ENCODE measurements at places on chromosomes 3 and 15.

- DNase-seq = no peak
These were observed 54.1 kb downstream of the SLC7A14 start for GRCh38 chr3:170531657-170532335.

DNA sequence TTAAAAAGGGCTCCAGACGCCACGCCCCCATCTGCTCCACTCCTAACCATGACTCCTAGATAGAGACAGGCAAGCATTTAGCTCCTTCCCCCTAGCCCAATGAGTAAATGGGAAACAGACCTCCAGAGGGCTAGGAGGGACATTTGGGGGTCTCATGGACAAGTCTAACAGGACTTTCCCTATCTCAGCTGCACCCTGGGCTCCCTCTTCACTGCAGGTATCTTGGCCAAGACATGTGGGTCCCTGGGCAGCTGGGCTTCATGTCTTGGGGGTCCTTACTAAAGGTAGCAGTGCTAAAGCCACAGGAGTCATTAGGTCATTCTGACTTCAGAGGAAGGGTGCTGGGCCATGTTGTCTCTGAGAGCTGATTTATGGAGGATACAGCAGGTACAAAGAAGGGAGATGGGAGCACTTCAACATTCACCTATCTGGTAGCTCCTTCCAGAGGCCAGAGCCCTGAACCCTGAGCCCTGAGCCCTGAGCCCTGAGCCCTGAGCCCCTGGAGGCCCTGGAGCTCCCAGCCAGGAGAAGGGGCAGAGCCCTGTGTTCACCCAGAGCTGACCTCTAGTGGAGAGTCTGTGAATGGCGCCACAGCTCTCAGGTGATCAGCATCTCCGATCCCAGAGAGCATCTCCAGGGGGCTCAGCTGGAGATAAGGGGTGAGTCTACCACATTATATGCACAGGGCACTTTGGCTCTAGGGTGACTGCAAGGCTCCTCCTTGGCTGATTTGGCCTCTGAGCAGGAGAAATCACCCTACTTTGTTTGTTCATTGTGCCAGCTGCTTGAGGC, 40.1 kb upstream of the EPHB1 start:
- DNase-seq = no peak

GRCh38 chr3:194251461-194251860, 99.7 kb downstream of the CPN2 start:
- no peak for DNase-seq

GRCh38 chr15:79432345-79433275, 474 bp downstream of the MINAR1 start:
- DNase-seq = no peak

DNA sequence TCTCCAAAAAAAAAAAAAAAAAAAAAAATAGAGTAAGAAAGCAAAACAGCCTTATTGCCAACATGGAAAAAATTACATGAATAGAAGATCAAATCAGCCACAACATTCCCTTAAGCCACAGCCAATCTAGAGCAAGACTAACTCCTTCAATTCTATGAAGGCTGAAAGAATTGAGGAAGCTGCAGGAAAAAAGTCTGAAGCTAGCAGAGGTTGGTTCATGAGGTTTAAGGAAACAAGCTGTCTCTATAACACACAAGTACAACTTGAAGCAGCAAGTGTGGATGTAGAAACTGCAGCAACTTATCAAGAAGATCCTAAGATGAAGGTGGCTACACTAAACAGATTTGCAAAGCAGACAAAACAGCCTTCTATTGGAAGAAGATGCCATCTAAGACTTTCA, 9.3 kb downstream of the PARL start:
- DNase-seq = no peak

DNA sequence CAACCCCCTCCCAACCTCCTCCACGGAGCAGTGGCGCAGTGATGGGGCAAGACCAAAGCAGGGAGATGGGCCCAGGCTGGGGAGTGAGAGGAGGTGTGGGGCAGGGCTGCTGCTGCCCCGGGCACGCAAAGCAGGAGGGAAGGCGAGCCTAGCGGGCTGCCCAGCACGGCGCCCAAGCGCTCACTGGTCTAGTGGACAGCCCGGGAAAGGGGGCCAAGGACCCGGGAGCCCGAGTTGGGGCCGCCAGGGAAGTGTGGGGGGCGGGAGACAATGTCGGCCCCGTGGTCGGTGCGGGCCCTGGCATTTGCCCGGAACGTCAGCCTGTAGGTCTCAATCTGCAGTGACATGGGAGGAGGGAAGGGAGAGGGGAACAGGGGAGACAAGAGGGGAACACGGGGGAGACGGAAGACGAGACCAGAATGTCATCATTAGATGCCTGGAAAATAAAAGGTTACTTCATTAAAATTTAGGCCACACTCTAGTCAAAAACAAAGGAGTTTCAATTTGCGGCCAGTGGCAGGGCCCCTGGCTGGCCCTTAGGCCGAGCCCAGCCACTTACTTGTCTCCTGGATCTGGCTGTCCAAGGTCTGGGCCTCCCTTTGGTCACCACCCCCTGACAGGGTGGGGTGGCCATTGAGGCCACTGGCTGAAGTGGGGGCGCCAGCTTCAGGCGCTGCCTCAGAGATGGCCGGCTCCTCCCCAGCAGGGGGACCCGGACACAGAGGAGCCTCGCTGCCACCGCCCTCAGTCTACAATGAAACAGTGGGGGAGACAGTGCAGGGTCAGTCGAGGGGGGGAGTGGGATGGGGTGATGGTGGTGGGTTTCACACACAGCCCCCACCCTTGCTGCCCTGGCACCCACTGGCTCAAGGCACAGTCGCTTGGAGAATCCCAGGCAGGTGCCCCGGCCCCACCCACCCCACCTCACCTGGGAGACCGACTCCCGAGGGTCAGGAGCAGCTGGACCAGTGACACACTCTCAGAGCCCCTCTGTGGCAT, 50.0 kb downstream of the DHX30 start:
- no peak for DNase-seq

DNA sequence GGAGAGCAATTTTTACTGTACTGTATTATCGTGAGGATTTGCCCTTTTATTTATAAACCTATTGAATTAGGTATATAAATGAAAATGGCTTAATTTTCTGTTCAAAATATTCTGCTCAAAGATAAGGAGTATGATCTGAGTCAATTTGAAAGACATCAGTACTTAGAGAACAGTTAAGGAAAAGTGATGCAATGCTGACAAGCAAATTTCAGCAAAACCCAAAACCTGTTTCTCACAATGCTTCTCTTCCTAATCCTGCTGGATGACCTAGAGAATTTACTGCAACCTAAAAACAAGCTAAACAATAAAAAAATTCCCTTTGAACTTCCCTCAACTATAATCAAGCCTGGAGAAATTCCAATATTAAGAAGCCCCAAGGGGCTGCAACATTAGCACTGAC, 82.7 kb downstream of the RFX7 start:
- DNase-seq = no peak

DNA sequence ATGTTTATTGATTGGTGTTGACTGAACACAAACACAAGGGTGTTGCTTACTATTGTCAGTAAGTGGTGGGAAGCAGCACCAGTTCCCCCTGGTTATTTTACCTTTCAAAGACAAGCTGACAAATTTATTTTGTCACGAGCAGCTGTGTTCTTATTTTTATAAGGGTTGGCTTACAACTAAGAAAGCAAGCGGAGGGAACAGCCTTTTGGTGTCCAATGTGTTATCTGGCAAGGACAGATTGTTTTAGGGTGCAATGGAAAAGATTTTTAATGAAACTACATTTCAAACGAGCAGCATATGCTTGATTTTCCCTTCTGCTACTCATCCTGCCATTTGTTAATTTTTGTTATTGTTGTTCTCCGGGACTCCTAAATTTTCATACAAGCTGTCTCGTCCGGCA, 920.6 kb upstream of the CFAP20DC start:
- DNase-seq = no peak

DNA sequence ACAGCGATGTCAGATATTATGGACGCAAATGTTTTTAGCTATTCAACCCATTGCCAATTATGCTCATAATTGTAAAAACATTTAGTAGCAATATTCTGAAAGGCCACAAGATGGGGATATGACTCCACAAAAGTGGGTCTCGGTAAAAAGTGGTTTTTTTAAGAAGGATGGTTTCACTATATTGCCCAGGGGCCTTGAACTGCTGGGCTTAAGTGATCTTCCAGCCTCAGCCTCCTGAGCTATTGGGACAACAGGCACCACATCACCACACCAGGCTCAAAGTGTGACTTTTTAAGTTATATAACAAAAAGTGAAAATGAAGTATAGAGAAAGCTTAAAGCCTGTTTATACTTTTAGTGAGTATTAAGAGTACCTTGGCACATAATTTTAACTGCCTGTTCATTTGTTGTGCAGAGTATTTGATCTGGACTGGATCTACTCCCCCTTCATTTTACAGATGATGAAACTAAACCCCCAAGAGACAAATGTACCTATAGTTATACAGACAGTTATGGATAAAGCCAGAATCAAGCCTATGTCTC, 9.4 kb downstream of the NAA50 start:
- no peak for DNase-seq

GRCh38 chr15:39579487-39580116, 1.3 kb upstream of the THBS1 start:
- no peak for DNase-seq

DNA sequence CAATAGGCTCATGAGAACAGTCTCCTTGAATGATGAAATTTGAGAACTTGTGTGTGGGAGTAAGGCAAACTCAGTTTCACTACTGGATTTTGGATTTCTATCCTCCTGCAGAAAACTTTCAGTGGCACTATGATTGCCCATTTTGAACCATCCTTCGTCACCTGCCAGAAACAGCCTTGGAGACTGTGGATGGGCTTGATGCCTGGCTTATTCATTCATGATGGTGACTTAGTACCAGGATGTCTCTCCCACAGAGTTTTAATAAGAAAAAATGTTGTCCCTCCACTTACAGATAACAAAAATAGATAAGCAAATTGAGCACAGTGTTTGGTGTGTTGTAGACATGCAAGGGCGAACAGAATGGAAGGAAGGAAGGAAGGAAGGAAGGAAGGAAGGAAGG, 53.5 kb upstream of the CPNE4 start:
- DNase-seq = no peak

GRCh38 chr3:45252826-45253225, 26.7 kb upstream of the TMEM158 start:
- DNase-seq = no peak

DNA sequence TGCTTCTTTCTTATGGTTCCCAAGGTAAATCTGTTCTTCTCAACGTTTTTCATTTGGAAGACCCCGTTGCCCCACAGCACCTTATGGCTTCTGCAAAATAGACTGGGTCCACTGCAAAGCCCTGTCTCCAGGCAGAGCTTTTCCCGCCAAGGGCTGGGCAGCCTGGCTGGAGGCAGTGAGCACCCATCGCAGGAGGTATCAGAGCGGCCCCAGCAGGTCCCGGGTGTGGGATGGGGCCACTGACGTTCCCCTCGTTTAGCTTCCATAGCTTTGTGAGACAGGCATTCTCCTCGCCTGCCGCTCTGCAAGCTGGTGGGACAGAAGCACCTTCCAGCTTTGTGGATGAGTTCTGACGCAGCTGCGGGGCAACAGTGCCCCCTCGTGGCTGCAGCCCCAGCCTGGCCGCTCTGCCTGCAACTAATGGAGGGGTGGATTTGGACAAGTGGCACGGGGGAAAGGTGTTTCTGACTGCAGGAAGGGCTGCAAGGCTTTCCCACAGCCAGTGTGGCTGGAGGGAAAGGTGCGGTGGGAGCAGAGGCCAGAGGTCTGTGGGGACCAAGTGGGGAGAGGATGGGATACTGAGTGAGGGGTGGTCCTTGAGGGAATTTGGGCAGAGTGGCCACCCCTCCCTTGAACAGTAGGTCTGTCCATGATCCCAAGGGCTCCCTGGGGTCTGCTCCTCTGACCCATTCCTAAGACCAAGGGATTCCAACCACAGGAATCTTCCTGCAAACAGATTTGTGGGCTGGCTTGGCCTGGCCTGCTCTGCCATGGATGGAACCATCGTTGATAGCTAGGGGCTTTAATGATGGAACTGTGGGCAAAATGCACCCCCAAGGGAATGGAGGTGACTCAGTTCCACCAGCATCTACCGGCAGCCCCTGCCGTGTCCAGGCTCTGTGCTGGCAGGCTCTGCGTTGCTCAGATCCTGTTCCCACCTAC, 99.4 kb downstream of the FBLN2 start:
- DNase-seq = peak; percentile 76

DNA sequence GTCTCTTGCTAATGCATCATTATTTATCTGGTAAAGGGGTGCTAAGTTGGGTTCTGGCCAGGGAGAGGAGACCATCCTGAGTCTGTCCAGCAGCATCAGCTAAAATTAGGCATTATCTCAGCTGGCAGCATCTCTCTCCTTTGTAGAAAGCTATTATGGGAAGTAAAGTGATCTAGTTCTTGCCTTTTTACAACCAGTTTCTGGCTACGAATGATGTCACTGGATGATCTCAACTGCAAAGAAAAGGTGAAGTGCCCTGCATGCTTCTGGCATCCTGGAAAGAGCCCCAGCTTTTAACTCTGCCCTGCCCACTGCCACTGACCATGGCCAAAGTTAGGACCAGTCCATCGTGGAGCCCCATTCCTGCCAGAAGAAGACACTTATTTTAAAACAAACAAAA, 37.1 kb upstream of the IL12A start:
- DNase-seq = no peak

GRCh38 chr3:177567833-177568232, 370.6 kb upstream of the TBL1XR1 start:
- DNase-seq = no peak

GRCh38 chr3:101936419-101937356, 87.4 kb downstream of the NFKBIZ start:
- DNase-seq = no peak

GRCh38 chr15:38231436-38231835, 21.2 kb upstream of the SPRED1 start:
- no peak for DNase-seq

- no peak for DNase-seq
These were observed 175.4 kb downstream of the SQOR start for GRCh38 chr15:45810201-45810600.

DNA sequence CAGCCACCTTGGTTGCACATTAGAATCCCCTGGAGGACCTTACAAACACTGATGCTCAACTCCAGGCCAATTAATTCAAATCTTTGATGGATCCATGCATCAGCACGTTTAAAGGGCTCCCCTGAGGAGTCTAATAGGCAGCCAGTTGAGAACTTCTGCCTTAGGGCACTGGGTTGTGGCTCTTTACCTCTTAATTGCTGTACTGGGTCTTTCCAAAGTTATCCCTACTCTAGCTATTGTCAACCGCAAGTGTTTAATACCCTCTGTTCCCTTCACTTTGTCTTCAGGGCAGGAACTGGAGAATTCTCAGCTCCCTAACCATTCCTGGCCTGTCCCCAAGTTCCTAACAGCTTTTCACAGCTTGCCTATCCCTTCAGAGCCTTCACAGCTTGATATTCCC, 15.0 kb upstream of the FAM174B start:
- DNase-seq = no peak

DNA sequence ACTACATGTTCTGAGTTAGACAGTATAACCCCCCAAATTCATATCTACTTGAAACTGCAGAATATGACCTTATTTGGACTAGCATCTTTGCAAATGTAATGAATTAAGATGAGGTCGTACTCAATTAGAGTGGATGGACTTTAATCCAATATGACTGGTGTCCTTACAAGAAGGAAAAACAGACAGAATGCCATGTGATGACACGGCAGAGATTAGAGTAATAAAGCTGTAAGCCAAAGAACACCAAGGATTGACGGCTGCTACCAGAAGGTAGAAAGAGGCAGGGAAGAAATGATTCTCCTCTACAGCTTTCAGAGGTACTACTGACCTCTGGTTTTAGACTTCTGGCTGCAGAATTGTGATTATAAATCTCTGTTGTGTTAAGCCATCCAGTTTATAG, 30.3 kb downstream of the GALK2 start:
- DNase-seq = no peak

- DNase-seq = no peak
These were observed 240.2 kb downstream of the CD47 start for GRCh38 chr3:107850681-107851080.

GRCh38 chr3:80465746-80466145, 697.9 kb upstream of the ROBO1 start:
- no peak for DNase-seq

Measured in stimulated activated CD4-positive, alpha-beta T cell treated with anti-CD3 and anti-CD28 coated beads, Interleukin-15, amount 100 ng/mL, for 1 hour (primary cell).